ENCODE measurements at places on chromosomes 2 and 18. TPM values are rescaled to one million over a fixed set of nuclear protein-coding genes. Genes with fewer than 3 reads are reported as not detected.
A peak's percentile ranks its signal among the peaks of the same experiment; 100 is the strongest.

GRCh38 chr2:202337151-202337550 lies 39.0 kb upstream of the BMPR2 start:
- no peak overlapping the region for H3K27ac ChIP-seq
- no peak overlapping the region for H3K4me3 ChIP-seq
- no peaks in the 10 kb centered on the region for H3K27me3 ChIP-seq
- peaks cover 7% of the 10 kb centered on the region for H3K36me3 ChIP-seq
- no peaks in the 10 kb centered on the region for H3K4me1 ChIP-seq

DNA sequence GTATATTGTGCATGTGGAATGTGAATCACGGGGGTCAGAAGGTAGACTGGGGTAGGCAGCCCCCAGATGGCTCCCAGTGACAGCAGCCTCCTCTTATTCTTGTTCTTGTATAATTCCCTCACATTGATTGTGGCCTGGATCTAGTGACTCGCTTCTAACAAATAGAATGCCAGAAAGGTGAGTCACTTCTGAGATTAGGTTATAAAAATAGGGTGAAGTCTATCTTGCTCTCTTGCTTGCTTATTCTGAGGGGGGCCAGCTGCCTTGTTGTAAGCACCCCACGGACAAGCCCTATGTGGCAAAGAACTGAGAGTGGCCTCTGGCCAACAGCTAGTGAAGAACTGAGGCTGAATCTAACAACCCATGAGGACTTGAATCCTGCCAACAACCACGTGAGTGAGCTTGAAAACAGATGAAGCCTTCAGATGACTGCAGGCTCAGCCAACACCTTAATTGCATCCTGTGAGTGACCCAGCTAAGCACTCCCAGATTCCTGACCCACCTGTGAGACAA lies 15.6 kb upstream of the RMND5A start:
- H3K36me3 ChIP-seq: no peaks in the 10 kb centered on the region
- no peaks in the 10 kb centered on the region for H3K27me3 ChIP-seq
- no peaks in the 10 kb centered on the region for H3K4me1 ChIP-seq
- no peak overlapping the region for H3K27ac ChIP-seq
- DNase-seq: no peak
- no peak overlapping the region for H3K4me3 ChIP-seq

- H3K27me3 ChIP-seq: peaks cover 6% of the 10 kb centered on the region
- no peak for DNase-seq
- no peak overlapping the region for H3K27ac ChIP-seq
- H3K36me3 ChIP-seq: no peaks in the 10 kb centered on the region
These were observed 68.3 kb upstream of the ZNF521 start for GRCh38 chr18:25420077-25420825.

DNA sequence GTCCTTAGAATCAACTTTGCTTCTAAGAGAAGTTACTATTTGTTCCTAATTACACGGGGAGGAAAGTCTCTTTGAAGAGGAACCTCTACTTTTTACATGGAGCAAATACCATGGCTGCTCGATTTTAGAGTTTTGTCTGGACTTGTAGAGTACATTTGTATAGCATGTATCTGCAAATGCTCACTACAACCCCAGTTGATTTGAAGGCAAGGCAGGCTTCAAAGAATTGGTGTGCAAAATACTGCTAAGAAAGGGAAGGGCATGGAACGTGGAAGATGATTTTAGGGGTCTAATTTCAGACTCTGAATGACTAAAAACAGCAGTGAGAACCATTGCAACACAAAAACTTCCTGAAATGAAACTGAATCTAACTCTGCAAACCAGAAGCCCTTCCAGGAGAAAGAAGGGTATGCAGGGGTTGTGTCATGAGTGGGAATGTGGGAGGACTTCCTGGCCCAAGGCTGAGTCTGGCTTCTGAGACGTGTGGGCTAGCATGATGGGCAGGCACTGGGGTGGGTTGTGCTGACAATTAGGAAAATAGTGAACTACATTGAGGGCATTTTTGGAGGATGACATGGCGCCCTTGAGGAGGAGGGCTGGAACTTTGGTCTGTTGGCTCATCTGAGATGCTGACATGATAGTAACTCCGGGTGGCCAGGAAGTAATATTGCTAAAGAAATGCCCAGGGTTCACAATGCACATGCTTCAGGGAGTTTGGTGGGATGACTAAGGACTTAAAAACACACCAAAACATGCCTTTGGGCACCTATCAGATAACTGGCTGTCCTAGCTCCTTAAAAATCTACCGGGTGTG lies 18.9 kb upstream of the IL1R2 start:
- DNase-seq: no peak
- H3K4me3 ChIP-seq: no peak overlapping the region
- no peaks in the 10 kb centered on the region for H3K36me3 ChIP-seq
- peaks cover 15% of the 10 kb centered on the region for H3K27me3 ChIP-seq
- no peaks in the 10 kb centered on the region for H3K4me1 ChIP-seq

SEMA4F gene
- total RNA-seq: 11.6 TPM

RGPD4 gene
- total RNA-seq: 0.07 TPM

- no peaks in the 10 kb centered on the region for H3K27me3 ChIP-seq
- H3K4me3 ChIP-seq: no peak overlapping the region
- no peaks in the 10 kb centered on the region for H3K4me1 ChIP-seq
- no peak for DNase-seq
These were observed 778.1 kb upstream of the SOX11 start for GRCh38 chr2:4914036-4914435.

DNA sequence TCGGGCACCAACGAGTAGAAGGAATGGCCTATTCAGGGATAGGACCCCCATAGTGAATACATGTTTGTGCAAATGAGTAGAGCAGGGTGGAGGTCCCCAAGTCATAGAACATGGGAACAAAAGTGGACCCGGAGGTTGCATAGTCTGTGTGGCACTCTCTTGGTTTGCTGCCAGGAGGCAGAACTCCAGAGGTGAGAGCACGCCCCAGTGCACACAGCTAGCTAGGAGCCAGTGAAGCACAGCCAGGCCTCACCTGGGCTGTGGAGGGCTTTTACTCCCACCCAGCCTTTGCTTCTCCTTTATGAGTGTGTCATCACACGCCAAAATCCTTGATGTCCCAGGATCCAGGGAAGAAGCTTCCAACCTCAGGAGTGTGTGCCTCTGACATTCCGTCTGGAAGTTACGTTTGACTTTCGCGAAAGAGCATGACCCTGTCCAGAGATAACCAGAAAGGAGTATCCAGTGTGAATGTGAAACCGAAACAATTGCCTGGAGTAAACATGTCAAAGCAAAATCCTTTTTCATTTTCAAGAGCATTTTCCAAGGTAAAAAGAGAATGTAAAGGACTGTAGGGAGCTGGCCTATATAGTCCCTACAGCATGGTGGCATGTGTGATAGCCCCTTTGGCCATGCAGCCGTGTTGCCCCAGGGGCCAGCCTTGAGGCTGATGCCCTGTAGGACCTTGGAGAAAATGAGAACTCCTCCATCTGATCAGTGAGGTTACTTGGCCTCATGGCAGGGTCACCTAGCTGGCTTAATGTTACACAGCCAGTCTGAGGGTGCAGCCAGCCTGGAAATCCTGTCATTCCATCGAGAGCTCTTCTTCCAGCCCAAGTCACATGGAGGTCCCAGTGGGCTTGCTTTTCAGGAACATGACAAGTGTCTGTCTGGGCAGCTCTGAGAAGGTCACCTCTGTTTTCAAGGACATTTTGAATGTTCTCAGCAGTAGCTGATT lies 8.8 kb downstream of the TRIB2 start:
- DNase-seq: no peak
- H3K4me3 ChIP-seq: no peak overlapping the region
- no peaks in the 10 kb centered on the region for H3K27me3 ChIP-seq
- peak overlapping the region; percentile 88 for H3K27ac ChIP-seq
- H3K36me3 ChIP-seq: peaks cover 55% of the 10 kb centered on the region

DNA sequence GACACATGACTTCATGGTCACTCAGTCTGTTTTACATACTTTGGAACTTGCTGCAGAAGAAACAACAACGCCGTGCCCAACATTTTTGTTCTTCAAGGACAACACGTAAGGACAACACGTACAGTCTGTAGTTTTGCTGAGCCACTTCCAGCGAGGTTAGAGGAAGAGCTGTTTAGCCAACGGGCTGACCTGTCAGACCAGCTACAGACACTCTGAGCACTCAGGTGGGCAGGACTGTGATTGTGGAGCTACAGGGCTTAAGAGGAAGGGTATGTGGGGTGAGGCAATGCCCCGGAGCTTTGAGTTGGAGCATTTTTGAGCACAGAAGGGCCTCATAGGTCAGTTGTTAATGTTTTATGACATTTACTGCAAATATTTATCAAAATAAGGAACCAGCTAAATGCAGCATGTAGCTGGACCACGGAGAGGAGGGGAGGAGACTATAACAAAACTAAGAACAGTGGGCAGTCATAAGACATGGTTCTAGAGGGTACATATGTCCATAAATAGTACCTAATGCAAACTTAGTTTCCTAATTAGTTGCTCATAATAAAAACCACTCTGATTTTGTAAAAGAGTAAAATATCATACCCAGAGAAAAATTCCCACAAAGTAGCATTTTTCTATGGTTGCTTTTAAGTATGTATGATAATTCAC lies 26.3 kb upstream of the NPC1 start:
- H3K4me1 ChIP-seq: peaks cover 4% of the 10 kb centered on the region
- H3K27me3 ChIP-seq: no peaks in the 10 kb centered on the region
- no peak overlapping the region for H3K27ac ChIP-seq
- DNase-seq: no peak

DNA sequence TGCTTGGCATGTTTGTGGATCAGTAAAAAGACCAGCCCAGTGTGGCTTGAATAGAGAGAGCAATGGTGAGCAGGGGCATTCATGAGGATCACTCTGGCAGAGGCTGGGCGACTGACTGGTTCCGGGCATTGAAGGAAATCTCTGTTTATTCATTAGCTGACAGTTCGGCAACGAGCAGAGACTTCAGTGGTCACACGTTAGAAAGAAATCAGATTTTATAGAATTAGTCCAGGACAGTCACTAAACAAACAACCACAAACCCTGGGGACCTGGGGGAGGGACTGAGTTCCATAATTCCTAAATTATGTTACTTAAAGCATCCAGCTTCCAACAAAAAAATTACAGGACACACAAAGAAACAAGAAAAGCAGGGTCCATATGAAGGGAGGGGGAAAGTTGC lies 72.5 kb downstream of the NOL10 start:
- H3K4me3 ChIP-seq: no peak overlapping the region
- DNase-seq: no peak
- H3K36me3 ChIP-seq: peaks cover 42% of the 10 kb centered on the region
- H3K27me3 ChIP-seq: no peaks in the 10 kb centered on the region
- H3K4me1 ChIP-seq: no peaks in the 10 kb centered on the region

BOLL gene
- not detected for total RNA-seq

DNA sequence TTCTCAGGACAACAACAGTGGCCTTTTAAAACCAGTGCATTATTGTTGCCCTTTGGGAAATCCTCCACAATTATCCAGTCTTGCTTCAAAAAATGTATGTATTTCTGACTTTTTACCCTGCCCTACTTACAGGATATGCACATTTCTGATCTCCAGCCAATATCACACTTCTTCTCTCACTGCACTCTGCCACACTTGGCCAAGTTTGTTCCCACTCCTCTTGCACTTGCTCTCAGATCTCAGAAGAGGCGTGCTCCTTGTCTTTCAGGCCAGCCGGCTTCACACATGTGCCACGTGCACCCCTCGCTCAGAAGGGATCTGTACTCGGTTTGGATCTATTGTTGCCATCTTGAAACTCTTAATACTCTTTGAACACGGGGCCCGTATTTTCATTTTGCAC lies 15.4 kb downstream of the CLUL1 start:
- H3K27ac ChIP-seq: no peak overlapping the region
- no peak for DNase-seq
- H3K27me3 ChIP-seq: peaks cover 6% of the 10 kb centered on the region
- no peaks in the 10 kb centered on the region for H3K4me1 ChIP-seq

GRCh38 chr2:159903443-159904126 lies 105.6 kb upstream of the CD302 start:
- peaks cover 46% of the 10 kb centered on the region for H3K36me3 ChIP-seq
- H3K4me3 ChIP-seq: peak overlapping the region; percentile 99
- peak; percentile 44 for DNase-seq
- H3K4me1 ChIP-seq: peaks cover 64% of the 10 kb centered on the region
- H3K27ac ChIP-seq: peak overlapping the region; percentile 98
- no peaks in the 10 kb centered on the region for H3K27me3 ChIP-seq

DNA sequence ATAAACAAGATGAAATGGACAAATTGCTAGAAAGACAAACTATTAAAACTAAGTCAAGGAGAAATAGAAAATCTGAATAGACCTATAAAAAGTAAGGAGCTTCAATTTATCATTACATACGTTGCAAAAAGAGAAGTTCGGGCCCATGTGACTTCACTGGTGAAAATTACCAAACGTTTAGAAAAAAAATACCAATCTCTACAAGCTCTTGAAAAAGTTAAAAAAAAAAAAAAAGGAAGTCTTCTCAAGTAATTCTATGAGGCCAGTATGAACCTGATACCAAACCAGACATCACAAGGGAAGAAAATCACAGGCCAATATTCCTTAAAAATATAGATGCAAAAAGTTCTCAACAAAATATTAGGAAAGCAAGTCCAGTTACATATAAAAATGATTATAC lies 20.2 kb upstream of the ACVR2A start:
- H3K4me1 ChIP-seq: no peaks in the 10 kb centered on the region
- no peak for DNase-seq
- H3K36me3 ChIP-seq: no peaks in the 10 kb centered on the region
- no peak overlapping the region for H3K4me3 ChIP-seq

MC2R gene
- total RNA-seq: not detected

DNA sequence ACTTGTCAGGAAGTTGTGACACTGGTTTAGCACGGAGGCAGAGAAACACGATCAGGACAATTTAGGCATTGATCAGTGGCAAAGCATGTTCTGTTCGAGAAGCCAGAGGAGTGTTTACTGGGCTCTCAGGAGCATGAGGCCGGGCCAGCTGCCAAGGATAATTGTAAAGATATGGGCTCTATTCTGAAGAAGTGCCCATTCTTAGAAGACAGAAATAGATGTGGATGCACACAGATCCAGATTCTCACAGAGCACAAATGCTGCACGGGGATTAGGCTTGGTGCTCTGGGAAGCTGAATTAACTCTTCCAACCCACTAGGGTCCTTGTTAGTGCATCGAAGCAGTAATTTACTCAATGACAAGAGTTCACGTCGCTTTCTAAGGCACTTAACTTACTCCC lies 16.2 kb downstream of the AFF3 start:
- no peaks in the 10 kb centered on the region for H3K27me3 ChIP-seq
- peaks cover 80% of the 10 kb centered on the region for H3K4me1 ChIP-seq
- H3K4me3 ChIP-seq: no peak overlapping the region
- H3K27ac ChIP-seq: peak overlapping the region; percentile 30
- H3K36me3 ChIP-seq: peaks cover 90% of the 10 kb centered on the region
- DNase-seq: no peak

GRCh38 chr2:38394041-38394440 lies 17.0 kb upstream of the ATL2 start:
- H3K27me3 ChIP-seq: peaks cover 14% of the 10 kb centered on the region
- H3K4me3 ChIP-seq: no peak overlapping the region
- H3K36me3 ChIP-seq: no peaks in the 10 kb centered on the region
- no peak for DNase-seq

DNA sequence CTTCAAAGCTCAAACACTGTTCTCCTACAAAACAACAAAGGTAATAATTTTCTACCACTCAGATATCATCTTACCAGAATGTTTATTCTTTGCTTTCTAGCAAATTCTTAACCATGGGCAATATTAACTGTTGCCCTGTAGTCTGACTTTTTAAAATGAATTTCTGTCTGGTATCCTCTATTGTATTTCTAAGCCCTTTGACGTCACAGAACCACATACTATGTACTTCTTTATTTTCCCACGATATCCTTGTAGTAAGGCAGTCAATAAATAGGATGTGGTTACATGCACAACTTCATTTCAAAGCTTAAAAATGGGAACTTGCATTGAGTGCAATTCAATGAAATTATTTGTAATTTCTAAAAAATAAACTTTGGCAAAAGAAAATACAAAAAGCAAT lies 58.7 kb downstream of the THADA start:
- H3K36me3 ChIP-seq: peaks cover 40% of the 10 kb centered on the region
- DNase-seq: no peak
- H3K4me1 ChIP-seq: peaks cover 29% of the 10 kb centered on the region
- H3K27me3 ChIP-seq: no peaks in the 10 kb centered on the region

TPGS2 gene
- 42.1 TPM for total RNA-seq
